ENCODE measurements at places on chromosomes 1 and 21.
A peak's percentile ranks its signal among the peaks of the same experiment; 100 is the strongest.

GRCh38 chr1:237760951-237761350, 129.8 kb downstream of the ZP4 start:
- no peak for DNase-seq

GRCh38 chr1:238991765-238992495, 394.4 kb upstream of the CHRM3 start:
- DNase-seq, result no peak

DNA sequence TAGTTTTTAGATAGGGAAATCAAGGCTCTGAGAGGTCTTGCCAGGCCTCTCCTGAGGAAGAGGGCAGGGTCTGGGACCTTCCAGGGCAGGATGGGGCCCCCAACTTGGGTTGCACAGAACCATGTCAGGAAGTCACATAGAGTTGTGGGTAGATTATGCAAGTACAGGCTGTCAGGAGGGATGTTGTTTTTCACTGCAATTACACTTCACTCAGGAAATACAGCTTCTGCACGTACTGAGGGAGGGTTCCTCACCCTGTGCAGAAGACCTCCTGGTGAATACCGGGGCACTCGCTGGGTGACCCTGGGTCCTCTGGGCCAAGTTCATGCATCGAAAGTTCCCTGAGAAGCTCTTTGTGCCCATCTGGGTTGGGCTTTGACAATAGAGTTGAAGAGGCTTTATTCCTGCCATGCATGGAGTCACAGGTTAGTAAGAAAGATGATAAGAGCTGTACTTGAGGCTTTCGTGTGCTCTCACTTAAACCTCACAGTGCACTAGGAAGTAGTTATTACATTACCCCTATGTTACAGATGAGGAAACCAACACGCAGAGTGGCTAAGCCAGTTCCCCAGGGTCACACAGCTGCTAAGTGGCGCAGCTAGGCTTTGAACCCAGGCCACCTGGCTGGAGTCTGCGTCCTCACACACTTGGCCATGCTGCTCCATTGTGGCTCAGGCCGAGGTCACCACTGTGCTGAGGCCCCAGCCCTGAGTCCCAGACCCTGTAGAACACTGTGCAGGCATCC, 16.2 kb upstream of the TNFRSF1B start:
- DNase-seq, result no peak

DNA sequence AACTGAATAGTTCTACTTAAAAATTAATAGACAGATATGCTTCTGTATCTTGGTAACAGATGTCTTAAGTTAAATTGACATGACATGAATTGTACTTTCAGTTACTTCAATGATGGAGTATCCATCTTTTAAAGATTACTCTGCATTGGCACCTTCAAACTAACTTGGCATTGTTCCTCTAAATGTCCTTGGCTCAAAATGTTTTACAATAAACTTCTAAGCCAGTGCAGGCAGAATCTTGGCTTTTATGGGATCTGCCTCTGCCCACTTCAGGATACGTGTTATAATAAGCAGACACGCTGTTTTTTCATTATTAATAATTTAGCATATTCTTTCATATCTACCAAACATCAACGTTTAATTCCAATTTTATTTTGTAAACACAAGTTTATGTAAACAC, 873.4 kb upstream of the ADAMTS5 start:
- no peak for DNase-seq

- DNase-seq, result no peak
These were observed 508.8 kb upstream of the ZP4 start for GRCh38 chr1:238399558-238399957.

GRCh38 chr1:208004851-208005250, 93.9 kb upstream of the CD34 start:
- peak; percentile 63 for DNase-seq

DNA sequence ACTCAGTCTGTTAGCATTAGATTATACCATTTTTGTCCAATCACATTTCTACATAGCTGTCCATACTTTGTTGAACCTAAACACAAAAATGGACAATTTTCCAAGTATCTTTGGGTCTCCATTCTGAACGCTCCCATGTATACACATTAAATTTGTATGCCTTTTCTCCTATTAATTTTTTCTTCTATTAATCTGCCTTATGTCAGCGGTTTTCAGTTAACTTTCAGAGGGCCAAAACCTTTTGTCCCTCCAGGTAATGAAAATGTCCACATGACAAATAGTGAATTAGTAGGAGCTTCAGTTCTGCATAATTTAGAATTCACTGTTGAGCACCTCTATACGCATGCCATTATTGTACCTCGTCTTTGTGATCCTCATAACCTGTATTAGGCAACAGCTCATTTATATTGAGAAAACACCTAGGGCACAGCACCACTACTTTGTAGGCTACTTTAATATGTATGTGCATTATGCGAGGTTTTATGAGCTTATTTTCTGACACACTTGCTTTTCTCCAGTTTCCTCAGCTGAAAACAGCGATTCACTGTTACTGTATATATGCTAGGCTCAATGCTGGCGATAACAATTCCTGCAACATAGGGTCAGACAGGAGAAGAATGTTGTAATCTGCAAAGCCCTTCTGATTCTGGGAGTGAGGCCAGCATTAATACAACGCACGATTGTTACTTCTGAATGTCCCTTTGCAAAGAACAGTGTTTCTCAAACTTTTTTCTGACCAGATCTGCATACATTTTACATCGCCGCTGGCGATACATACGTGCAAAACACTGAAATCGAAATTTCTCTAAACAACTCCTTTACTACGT, 1.1 kb upstream of the ABCD3 start:
- no peak for DNase-seq

DNA sequence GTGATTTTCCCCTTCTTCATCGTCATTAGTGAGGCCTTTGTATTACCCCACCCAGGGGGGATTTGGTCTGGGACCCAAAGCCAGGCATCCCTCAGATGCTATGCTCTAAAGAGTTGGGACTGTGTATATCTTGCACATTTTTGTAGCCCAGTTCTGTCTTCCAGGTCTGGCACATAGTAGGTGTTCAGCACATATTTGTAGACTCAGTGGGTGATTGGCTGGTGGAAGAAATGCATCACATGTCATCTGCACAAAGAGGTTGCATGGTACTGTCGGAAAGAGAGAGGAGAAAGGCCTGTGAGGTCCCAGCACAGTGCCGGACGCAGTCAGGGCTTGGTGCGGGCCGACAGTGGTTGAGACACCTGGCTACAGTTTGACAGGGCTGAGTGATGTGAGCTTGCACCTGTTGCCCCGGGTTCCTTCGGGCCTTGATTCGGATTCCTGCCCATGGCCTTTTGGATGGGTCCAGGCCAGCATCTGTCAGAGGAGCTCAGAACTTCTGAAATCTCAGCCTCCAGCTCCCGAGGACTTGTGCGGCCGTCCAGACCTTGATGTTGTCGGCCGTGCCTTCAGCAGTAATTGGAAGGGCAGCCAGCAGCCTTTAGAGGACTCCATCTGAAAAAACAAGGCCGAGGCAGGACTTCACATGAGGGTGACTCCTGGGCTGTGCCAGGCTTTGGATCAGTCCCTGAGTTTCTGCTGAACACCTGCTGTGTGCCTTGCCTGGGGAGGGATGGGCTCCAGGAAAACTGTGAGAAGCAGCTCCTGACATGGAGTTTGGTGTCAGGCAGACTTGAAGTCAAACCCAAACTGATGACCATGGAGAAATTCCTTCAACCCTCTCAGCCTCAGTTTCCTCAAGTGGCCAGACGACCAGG, 40.9 kb upstream of the PADI1 start:
- no peak for DNase-seq

DNA sequence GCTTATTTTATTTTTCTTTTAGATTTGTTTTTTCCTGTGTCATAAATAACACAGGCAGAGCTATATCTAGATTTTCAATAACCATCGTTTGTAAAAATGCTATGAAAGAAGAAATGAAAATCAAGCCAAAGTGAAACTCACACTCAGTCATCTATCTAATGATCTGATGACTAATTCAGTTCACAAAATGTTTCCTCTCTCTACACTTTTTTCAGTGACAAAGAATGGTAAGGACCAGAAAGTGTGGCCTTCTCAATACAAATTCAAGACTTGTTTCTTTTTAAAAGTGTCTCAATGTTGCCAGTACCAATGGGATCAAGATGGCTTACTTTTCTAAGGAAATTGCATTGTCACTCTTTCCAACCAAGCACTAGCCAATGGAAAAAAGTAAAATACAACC, 282.8 kb upstream of the PKN2 start:
- DNase-seq, result no peak

GRCh38 chr1:228104526-228105269, 1.6 kb upstream of the C1orf35 start:
- DNase-seq, result no peak

- DNase-seq, result no peak
These were observed 116.5 kb upstream of the COL24A1 start for GRCh38 chr1:86273066-86273465.

DNA sequence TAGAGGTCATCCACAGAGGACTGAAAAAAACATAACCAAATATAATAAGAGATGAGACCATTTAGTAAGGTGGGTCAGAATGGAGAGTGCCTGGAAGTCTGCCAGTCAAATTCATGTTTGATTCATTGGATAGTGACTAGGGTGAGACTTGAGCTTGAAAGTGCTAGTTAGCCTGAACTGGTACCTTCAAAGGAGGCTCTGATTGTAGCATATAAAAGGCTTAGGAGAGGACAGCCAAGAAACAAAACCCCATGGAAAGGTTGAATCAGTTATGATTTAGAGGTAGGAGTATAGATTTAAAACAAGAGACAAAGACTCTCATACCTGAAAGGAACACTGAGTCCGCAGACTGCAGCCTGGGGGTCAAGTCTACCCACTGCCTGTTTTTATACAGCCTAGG, 44.4 kb upstream of the LRRC8C start:
- no peak for DNase-seq

DNA sequence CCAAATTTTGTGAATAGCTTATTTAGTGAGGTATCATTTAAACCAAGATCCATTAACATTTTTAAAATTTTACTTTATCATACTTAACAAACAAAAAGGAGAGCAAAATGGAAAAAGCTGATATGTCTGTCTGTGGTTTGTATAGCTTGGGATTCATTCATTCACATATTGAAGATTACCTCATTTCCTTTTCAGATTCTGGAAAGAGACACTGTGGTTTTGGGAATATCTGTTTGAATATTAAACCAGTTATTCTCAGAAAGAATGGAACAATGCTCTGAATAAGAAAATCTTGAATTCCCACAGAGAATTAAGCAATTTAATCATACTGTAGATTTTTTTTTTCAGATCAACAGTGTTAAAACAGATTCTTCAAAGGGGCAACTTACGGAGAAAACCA, 93.8 kb upstream of the PRDX6 start:
- no peak for DNase-seq

GRCh38 chr1:232577772-232578171, 52.2 kb downstream of the SIPA1L2 start:
- no peak for DNase-seq

- no peak for DNase-seq
These were observed 4.2 kb downstream of the GLIS1 start for GRCh38 chr1:53734650-53735211.

DNA sequence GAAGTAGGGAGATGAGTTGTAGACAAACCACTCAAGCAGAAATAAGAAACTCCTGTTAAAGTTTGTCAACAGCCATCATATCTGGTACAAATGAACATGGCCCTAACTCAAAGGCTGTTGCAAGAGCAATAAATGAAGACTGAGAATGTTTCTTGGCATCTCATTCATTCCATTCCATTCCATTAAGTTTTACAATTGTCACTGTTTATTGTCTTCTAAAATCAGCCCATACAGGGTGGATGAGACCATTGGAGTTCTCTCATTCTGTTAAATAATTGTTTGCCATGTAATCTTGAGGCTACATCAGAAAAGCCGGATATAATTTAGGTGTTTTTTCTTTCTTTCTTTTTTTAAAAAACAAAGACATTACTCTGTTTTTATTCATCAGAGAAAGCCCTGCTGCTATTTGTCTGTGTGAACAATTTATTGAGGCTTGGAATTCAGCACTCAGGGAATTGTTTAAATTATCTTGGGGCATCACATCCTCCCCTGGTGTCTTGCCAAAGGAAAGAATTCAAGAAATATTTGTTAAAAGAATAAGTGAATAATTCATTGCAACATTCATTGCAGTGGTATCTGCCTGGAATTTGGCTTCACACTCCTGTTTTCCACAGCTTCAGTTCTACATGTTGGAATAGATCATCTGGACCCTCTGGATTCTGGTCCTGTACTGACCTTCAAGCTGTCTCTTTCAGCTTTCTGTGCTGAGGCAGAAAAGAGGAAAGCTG, 604.5 kb downstream of the PLPP3 start:
- DNase-seq, result no peak

DNA sequence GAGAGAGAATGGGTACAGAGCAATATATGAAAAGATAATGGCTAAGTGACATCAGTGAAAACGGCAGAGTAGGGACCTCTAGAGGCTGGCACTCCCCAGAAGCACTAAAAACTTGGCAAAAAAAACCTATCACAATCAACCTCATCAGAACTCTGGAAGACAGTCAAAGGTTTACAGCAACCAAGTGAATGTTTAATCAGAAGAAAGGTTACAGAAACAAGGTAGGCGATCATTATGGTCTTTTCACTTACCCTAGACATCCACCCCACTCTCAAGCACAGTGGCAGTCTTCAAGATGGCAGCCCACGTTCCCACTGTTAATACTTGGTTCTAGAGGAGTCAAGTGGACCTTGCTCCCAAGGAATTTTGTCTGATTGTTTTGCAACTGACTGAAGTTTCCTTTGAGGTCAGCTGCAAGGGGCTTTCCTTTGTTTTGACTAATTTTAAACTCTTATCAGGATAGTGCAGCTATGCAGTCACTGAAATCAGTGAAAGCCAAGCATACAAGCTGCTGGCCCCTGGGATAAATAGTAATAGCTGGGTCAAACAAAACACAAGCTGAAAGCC, 7.2 kb downstream of the KIFAP3 start:
- DNase-seq, result no peak

DNA sequence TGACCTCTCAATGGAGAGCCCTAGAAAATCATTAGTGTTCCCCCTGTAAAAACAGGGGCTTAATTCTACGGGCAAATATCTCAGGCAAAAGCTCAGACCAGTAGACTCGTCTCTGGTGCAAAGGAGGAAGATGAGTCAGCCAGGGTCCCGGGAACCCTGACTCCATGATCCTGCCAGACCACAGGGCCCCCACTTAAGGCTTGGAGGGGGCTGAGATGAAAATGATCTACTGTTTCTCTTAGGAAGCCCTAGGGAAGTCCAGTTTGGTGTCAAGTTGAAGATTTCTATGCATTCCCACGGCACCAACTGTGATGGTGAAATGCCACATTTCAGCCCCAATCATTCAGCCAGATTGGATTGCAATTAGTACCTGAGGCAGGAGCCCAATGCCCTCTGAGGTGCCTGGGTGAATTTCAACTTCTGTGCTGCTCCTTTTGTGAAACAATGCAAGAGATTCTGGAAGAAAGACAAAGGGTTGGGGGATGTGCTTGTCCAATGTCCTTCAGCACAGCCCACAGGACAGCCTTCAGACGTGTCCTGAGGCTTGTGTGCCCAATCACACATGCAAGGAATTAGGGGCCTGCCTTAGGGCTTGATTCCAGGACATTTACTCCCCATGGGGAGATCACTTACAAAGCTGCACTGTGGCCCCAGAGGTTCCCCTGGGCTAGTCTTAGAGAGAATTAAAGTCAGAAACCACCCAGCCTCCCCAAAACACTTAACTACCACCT, 18.1 kb downstream of the NAV1 start:
- no peak for DNase-seq

Measured in ascending aorta (tissue), 2 donors.